Activated naive CD4-positive, alpha-beta T cell treated with anti-CD3 and anti-CD28 coated beads for 36 hours (primary cell): ENCODE measurements at places on chromosomes 2 and 18. TPM values are rescaled to one million over a fixed set of nuclear protein-coding genes. Genes with fewer than 3 reads are reported as not detected.

The CYP26B1 gene
- total RNA-seq, result not detected

The TRMT61B gene
- total RNA-seq, result 15.5 TPM

The SKA1 gene
- total RNA-seq, result 36.3 TPM

DNA sequence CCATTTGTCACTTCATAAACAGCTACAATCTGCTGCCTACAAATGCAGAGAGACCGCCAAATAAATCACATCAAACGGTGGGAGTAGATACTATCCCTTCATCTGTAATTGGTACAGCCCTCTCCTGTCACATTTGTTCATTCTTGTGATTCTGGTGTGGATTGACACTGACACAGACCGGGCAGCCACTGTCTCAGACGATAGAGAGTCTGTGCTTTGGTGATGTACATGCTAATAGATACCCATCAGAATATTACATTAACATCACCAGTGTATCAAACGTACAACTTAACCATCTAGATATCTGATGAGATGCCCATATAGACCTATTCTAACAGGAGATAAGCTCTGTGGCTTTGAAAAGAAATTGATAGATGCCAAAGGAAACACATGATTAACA, 419.7 kb upstream of the ZEB2 start:
- no peak overlapping the region for H3K4me3 ChIP-seq
- H3K36me3 ChIP-seq, result no peaks in the 10 kb centered on the region
- H3K4me1 ChIP-seq, result no peaks in the 10 kb centered on the region
- no peaks in the 10 kb centered on the region for H3K27me3 ChIP-seq
- no peak overlapping the region for H3K27ac ChIP-seq

GRCh38 chr2:126935774-126936173, 37.1 kb downstream of the TEX51 start:
- no peaks in the 10 kb centered on the region for H3K36me3 ChIP-seq
- no peak overlapping the region for H3K27ac ChIP-seq
- no peak for DNase-seq
- H3K27me3 ChIP-seq, result peaks cover 16% of the 10 kb centered on the region
- H3K4me3 ChIP-seq, result no peak overlapping the region
- no peaks in the 10 kb centered on the region for H3K4me1 ChIP-seq

DNA sequence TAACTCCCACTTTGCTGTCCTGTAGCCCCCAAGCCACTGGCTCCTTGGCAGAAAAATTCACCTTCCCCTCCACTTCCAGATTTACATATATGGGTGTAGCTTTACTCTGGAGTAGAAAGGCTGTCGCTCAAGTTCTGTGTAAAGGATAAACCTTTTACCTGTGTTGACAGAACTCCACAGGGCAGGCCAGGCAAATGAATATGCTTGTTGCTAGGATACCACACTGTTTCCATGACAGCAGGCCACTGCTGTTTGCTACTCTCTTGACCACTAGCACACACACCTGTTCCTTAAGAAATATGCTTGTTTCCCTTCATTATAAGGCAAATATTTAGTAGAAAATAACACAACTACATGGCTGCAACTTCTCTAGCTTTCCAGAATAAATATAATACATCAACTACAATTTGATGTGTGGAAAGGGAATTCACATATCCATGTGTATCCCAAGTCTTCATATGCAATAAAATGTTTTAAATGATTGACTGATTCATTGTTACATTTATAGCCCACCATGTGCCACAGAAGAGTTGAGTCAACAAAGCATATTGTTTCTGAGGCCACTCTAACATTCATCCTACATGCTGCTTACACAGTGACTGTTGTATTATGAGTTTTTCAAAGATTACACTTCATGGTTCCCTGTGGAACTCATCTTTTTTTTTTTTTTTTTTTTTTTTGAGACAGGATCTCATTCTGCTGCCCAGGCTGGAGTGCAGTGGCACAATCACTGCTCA, 56.2 kb upstream of the ROCK1 start:
- H3K27ac ChIP-seq, result no peak overlapping the region
- no peaks in the 10 kb centered on the region for H3K36me3 ChIP-seq
- no peak overlapping the region for H3K4me3 ChIP-seq
- peaks cover 7% of the 10 kb centered on the region for H3K27me3 ChIP-seq
- DNase-seq, result no peak

DNA sequence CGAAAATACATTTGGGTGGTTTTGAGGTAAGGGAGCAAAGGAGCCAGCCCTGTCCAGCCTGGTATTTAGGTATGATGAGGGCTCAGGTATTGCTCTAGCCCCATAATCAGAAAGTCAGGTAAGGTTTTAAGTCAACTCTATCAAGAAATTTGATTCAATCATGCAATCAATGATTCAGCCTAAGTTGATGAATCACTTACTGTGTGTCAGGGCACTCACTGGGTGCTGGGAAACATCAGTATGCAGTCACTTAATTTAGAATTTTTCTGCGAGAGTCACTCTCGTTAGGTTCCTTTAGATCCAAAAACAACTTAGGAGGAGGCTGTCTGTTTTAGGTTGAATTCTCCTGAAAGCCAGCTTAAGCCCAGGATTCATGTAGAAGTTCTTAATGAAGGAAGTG, 17.7 kb upstream of the SERPINB2 start:
- no peak overlapping the region for H3K4me3 ChIP-seq
- DNase-seq, result no peak
- H3K36me3 ChIP-seq, result no peaks in the 10 kb centered on the region
